ENCODE measurements at places on chromosomes 1 and 21.

- DNase-seq = no peak
Observed at GRCh38 chr1:59100708-59101374, 196.1 kb upstream of the FGGY start.

DNA sequence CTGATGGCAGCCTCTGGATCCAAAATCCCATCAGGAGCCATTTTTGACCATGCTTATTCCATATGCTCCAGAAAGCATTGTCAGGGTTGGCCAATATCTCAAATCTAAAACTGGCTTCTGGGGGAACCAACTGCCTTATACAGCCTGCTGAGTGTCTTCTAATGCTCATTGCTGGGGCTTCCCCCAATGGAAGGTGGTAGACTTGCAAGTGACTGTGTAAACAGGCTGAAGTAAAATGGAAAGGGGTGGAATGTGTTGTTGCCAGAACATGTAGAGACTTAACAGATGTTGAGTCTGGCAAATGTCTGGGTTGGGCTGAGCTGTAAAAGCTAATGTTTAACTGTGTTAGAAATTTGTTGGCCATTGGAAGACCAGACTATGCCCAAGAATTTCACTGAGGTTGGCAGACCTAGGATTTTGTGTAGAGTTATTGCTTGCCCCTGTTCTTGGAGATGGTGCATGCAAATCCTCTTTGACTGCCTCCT is 22.7 kb upstream of the LRIF1 start:
- DNase-seq = no peak

DNA sequence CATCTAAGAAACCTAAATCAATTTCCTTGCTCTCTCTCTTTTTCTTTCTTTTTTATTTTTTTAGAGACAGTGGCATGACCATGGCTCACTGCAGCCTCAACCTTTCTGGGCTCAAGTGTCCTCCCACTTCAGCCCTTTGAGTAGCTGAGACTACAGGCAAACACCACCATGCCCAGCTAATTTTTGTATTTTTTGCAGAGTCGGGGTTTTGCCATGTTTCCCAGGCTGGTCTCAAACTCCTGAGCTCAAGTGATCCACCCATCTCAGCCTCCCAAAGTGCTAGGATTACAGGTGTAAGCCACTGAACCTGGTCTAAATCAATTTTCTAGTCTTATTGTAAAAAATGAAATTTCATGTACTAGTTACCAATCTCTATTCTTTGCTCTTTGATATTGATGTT is 108.9 kb downstream of the LHX8 start:
- no peak for DNase-seq

DNA sequence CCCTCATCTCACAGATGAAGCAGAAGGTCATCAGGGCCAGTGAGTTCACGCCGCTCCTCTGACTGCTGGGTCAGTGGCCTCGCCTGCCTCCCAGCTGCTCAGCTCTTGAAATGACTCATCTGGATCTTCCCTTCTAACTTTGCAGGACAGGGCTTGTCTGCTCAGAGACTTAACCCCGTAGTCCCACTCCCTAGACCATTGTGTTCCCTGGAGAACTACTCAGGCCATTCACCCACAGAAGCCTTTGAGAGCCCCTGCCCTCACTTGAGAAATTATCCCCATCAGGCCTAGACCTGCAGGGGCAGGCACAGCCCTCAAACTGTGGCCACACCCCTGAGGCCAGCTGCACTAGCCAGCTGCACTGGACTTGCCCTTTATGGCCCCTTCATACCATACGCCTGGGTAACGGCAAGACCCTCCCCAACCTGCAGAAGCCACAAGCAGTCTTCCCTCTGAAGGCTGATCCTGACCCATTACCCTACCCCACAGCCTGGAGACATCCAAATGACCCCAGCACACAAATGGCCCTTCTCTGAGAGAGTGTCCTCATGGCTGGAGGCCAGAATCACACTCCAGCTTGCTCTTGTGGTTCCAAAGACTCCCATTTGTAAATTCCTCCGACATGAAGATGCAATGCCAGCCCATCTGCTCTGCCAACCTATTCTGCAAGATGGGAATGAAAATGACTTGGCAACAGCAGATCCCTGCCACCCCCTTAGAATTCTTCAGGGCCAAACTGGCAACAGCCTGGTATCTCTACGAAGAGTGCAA is 33.2 kb downstream of the RCSD1 start:
- no peak for DNase-seq

DNA sequence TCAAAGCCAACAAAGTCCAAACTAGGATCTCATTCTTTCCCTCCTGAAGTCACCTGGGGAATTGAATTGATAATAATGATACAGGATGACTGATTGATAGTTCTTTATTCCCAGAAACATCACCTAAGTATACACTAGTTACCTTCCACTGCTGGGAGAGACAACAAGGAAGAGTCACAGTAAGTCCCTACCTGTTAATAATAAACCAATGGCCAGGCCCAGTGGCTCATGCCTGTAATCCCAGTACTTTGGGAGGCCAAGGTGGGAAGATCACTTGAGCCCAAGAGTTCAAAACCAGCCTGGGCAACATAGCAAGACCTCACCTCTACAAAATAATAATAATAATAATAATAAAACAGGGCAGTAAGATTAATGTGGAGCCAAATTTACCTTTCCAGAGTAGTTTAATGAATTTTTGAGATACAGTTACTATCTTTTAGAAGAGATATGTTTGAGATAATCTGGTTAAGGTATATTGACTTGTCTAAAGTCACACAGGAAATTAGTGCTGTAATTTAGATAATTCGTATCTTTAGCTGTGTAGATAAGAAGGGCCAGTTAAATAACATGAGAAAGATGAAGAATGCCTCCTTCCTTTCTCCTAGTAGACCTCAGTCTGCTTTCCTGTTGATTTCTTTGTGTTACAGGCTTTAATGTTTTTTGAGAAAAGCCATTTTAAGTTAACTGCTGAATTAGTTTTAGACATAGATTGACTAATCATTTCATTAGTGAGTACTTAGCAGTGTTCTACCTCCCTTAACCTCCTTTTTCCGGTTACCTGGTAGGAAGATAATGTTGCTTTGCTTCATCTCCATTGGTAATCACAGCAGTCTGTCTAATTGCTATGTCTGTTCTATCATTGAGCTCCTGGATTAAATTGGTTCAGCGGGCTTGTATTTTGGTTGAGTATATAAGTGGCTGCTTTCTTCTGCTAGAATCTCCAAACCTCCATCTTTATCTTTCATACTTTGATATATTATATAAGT is 22.0 kb downstream of the SMAP2 start:
- DNase-seq = no peak

DNA sequence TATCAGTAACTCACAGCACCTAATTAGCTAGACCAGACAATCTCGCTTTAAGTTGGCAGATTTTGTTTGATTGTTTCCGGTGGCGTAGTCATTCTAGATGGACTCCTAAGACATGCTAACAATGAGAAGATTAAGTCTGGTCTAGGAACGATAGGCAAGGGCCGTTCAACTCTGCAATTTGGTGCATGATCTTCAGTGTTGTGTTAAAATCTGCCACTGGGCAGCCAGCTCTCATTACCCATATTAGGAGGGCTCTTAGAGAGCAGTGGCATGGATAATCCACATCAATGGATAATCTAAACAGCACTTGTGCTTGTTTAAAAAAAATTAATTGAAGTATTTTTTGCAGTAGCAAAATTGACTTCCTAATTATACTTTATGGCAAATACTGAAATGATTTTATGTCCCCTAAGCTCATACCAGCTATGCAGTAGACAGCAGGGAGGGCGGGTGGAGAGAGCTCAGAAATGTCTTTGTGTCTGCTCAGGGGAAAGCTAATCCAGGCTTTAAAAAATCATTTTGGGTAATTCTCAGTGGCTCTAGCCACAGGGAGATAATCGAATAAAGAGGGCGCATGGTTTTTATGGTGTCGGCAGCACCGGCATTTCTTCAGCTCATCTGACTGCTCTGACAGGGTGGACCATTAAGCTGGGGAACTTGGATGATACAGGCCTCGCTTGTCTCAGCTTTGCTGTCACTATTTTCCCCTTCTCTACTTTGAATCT is 48.5 kb upstream of the IKBKE start:
- no peak for DNase-seq

- no peak for DNase-seq
Observed at GRCh38 chr1:83905315-83905907, 93.5 kb downstream of the TTLL7 start.

GRCh38 chr1:175826705-175827104 is 83.3 kb upstream of the TNR start:
- DNase-seq = no peak

DNA sequence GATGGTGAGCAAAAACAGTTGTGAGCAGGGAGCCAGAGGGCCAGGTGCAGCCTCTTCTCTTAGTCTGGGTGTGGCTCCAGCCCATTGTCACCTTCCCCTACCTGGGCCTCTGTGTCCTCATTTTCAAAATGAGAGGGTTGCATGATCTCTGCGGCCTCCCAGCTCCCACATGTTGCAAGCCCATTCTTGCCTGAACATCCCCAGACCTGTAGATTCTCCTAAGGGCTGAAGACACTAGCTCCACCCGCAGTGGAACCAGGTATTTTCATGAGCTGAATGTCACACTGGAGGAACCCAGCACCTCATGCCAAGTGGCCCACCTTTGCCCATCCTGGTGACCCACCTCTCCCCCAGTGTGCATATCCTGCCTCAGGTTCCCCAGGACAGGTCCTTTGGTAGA is 12.3 kb downstream of the IKBKE start:
- DNase-seq = no peak

- DNase-seq = no peak
Observed at GRCh38 chr1:72485801-72486200, 203.5 kb upstream of the NEGR1 start.

- DNase-seq = no peak
Observed at GRCh38 chr1:46643368-46643775, 24.8 kb downstream of the ATPAF1 start.

DNA sequence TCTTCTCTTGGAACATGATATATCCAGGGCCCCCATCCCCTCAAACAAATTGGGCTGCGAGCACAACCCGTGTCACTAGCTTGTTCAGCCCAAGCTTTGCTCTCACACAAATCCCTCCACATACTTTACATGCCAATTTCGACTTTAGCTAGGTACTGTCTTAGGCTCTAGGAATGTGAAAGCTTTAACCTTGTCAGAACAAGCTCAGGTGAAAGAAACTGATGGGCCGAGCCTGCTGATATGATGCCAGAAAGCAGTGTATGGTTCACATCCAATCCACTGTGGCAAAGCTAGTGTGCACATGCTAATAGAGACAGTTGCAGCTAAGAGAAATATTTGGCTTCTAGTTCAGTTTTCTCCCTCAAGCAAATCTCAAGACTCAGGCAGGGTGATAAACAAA is 79.5 kb downstream of the TNFSF18 start:
- DNase-seq = no peak

DNA sequence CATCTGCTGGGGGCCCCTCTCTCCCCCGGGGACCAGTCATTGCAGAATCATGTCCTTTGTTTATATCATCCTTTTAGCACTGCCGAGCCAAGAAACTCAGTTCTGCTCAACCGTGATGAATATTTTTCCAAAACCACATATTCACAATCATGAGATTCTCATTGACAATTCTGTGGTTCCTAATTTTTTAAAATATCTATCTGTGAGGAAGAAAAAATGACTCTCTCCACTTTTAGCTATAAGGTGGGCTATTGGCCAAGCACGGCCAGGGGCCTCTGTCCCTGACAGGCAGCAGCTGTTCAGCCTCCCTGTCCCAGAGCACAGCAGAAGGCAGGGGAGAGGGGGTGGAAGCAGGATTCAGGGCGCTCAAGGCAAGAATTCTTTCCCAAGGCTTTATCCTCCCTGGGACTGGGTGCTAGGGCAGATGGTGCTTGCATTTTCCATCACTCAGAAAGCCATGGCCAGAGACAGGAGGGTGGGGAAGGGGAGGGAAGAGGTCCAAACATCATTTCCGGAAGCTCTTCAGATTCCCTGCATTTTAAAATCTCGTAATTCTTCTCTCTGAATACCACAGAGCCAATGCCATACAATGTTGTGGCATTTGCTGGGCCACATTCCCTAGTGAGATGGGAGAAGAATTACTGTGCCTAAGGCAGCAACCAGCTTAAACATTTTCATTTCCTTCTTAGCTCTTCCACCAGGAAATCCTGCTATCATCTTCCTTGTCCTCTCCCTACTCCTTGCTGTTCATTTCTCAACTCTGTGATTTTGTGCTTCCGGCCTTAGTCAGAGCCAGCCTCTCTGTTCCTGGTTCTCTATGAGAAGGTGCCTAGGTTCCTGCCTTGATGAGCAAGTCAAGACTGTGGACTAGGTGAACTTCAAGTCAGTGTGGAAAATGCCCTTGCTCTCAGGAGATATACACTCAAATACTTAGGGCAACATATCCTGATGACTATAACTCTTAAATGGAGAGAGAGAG is 60.3 kb downstream of the KCNJ6 start:
- DNase-seq = no peak

DNA sequence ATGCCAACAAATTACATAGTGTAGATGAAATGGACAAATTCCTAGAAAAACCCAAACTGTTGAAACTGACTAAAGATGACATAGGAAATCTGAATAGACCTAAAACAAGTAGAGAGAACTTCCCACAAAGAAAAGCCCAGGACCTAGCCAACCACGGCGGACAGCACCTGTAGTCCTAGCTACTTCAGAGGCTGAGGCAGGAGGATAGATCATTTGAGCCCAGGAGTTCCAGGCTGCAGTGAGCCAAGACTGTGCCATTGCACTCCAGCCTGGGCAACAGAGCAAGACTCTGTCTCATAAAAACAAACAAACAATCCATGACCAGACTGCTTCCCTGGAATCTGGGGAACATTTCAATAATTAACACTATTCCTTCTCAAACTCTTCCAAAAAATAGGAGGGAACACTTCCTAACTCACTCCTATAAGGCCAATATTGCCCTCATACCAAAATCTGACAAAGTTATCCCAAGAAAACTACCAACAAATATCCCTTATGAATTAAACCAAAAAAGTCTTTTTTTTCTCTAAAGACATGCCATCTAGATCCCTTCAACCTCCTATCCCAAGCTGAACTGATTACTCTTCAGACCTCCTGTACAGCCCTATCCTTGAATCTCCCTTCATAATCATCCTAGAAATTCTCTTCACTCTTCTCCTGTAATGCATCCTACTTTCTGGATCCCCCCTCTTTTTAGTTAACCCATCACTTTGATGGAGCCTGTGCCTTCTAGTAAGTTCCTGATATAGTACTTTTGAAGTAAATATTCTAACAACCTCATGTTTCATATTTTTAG is 15.5 kb downstream of the ZNF644 start:
- no peak for DNase-seq

DNA sequence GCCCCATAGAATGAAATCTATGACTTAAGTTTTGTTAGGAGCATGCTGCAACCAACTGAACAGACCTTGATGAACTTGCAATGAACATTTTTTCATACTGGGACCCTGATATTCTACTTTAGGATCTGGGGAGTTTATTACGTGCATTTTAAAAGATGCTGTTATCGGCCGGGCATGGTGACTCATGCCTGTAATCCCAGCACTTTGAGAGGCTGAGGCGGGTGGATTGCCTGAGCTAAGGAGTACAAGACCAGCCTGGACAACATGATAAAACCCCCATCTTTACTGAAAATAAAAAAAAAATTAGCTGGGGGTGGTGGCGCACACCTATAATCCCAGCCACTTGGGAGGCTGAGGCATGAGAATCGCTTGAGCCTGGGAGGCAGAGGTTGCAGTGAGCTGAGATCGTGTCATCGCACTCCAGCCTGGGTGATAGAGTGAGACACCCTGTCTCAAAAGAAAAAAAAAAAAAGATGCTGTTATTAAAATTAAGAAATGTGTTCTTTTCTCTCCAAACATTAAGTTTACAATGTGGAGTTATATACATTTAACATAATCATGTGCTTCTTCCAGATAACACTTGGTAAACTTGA is 7.1 kb downstream of the MPZL1 start:
- no peak for DNase-seq

- no peak for DNase-seq
Observed at GRCh38 chr21:46477765-46478164, 19.1 kb downstream of the DIP2A start.
